ENCODE measurements at places on chromosomes 1 and 21. TPM values are rescaled to one million over a fixed set of nuclear protein-coding genes. Genes with fewer than 3 reads are reported as not detected.

FUBP1 gene
- 345 TPM for total RNA-seq

ABCB10 gene
- 18.8 TPM for total RNA-seq

CYP4A11 gene
- not detected for total RNA-seq

ESPN gene
- total RNA-seq, result not detected

LEPROT gene
- 13.5 TPM for total RNA-seq

SMCP gene
- not detected for total RNA-seq

SELE gene
- total RNA-seq, result under 0.01 TPM

DNA sequence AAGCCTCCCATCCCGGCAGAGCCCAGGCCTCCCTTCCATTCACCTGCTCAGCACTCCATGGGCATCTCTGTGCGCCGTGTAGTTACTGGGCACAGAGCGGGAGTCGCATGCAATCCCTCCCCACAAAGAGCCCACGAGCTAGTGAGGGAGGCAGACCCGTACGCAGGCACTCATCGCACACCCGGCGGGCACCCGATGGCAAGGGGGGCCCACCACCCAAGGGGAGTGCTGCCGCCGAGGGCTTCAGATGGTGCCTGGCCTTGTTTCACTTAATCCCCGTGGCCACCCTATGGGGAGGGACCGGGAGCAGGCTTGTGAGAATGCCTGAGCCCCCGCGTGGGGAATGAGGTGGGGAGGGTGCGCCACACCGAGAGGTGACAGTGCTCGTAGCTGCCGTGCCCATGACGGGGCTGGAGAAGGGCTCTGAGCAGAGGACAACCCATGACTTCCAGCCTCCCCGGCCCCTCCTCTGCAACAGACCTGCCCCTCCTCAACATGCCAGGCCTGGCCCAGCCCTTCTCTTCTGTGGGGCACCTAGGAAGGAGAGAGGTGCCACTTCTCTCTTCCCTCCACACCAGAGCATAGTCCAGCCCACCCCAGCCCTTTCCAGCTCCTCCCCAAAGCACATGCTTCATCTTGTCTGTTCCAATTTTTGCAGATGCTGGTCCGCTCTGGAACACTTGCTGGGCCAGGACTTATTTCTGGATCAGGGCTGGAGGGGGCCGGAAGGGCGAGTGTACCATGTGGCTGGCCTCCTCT lies 30.2 kb upstream of the SELENON start:
- no peak for DNase-seq

- peak; percentile 4 for DNase-seq
Measured at GRCh38 chr1:75265792-75266191, 131.6 kb downstream of the LHX8 start.

DNA sequence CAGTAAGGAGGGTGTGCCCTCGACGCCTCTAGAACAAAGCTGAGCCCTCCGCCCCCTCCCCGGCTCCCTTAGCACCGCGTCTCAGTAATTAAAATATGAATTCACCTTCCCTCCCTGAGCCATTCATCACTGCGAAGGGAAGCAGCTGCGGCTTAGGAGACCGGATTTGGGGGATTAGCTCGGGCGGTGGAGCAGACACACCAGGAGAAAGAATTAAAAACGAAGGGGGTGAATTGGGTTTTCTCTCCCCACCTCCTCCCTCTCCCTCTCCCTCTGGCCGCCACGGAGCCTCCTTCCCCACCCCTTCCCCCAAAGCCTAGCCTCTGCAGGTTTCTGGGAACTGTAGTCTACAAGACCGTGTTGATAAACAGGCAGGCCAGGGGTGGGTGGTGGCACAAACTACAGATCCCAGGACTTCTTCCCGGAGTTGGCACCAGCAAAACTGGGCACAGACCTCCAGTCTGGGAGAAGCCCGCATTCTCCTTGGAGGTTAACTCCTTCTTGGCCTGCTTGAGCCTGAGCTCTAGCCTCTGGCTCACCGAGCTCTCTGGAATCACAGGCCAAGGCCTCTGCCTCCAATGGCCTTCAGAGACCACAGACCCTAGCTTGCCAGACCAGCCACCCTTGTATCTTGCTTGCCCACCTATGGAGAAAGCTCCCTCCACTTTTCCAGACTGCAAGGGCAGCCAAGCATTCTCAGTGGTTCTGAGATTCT lies 10.8 kb downstream of the BLACAT1 start:
- peak; percentile 63 for DNase-seq

DNA sequence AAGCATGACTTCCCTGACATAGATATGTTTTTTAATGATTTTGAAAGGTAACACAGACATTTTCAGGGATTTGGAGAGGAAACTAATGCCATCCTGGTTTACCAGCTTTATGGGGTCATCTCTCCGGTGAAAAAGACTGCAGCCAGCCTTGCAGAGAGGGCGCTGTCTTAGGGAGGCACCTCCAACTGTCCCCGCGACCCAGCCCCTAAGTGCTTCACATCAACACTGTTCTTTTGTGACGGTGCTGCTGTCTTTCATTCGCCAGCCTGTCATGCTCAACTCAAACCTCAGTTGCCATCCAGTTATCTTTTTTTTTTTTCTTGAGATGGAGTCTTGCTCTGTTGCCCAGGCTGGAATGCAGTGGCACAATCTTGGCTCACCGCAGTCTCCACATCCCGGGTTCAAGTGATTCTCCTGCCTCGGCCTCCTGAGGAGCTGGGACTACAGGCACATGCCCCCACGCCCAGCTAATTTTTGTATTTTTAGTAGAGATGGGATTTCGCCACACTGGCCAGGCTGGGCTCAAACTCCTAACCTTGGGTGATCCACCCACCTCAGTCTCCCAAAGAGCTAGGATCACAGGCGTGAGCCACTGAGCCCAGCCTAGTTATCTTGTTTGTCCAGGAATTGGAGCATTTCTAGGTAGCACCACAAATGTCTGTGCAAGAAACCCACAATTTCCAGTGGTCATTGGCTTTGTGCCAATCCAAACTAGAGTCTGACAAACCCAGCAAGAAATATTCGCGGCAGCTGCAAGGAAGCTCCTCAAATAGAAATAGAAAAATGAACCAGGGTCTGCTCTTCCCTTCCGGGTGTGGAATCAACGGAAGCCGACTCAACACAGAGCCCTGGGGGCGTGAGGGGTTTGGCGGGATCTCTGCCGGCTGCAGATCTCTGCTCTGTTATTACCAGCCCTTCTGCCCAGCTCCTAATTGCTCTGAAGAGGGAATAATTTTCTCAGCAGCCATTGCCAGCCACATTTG lies 24.2 kb downstream of the PDE9A start:
- DNase-seq, result no peak

GRCh38 chr21:43585924-43586413 lies 73.3 kb downstream of the HSF2BP start:
- no peak for DNase-seq

GRCh38 chr1:220556641-220557040 lies 28.7 kb downstream of the MARK1 start:
- no peak for DNase-seq

GRCh38 chr1:42957880-42958487 lies 684 bp downstream of the SLC2A1 start:
- DNase-seq, result peak; percentile 81

GRCh38 chr1:16324456-16324890 lies 27.8 kb downstream of the FBXO42 start:
- DNase-seq, result no peak

GRCh38 chr1:205598841-205599668 lies 32.8 kb downstream of the ELK4 start:
- DNase-seq, result peak; percentile 22

- DNase-seq, result no peak
Measured at GRCh38 chr21:33505833-33506232, 14.3 kb upstream of the DNAJC28 start.

- no peak for DNase-seq
Measured at GRCh38 chr1:156495401-156496140, 5.0 kb downstream of the MEF2D start.

DNA sequence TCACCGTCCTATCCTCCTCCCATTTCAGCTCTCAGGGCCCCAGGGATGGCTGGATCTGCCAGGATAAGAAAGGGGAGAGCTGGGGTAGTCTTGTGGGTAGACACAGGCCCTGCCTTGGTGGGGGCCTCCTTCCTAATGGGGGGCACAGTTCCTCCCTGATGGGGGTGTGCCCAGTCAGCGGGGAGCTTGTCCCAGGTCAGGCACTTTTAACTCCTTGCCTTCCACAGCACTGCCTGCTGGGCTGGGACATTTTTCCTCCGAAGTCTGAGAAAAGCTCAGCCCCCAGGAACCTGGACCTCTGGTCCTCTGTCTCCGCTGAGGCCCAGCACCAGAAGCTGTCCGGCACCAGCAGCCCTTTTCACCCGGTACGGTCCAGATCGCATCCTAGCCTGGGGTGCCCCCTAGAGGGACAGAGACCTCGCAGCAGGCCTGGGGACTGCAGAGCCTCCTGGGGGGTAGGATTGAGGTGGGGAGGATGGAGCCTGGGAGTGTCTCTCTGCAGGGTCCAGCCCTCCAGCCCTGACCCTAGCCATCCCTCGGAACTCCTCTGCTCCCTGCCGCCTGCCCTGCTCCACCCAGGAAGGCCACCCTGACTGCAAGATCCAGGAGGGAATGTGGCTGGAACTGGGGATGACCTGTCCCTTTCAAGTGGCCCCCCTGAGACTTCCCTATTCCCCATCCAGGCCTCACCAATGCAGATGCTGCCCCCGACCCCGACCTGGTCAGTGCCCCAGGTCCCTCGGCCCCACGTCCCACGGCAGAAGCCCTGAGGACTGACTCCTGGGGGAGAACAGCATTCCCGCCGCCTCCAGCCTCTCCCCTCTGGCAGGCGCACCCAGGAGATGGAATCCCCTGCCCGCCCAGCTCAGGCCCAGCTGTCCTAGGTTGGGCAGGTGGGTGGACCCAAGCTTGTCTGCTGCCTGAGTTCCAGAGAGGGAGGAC lies 12.0 kb downstream of the MIIP start:
- DNase-seq, result no peak

DNA sequence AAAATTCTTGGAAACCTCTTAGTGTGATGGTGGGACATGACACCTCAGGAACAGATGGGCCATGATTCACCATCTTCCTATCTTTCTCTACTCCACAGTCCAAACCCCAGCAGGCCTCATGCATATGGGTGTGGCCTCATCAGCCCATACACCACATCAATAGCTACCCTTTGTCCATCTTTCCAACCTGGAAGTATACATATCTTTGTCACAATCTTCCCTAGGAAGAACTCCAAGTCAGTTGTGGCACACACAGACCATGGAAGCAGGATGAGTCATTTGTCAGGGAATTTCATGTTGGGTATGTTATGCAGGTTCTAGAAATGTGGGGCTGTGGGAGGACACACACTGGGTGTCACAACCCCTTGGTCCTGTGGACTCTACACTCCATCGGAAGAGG lies 30.5 kb upstream of the CLCA4 start:
- no peak for DNase-seq

- DNase-seq, result no peak
Measured at GRCh38 chr1:56547977-56548376, 31.4 kb downstream of the PLPP3 start.

GRCh38 chr1:223175032-223175431 lies 32.0 kb upstream of the TLR5 start:
- no peak for DNase-seq

- no peak for DNase-seq
Measured at GRCh38 chr1:178275049-178275448, 181.1 kb downstream of the RASAL2 start.

DNA sequence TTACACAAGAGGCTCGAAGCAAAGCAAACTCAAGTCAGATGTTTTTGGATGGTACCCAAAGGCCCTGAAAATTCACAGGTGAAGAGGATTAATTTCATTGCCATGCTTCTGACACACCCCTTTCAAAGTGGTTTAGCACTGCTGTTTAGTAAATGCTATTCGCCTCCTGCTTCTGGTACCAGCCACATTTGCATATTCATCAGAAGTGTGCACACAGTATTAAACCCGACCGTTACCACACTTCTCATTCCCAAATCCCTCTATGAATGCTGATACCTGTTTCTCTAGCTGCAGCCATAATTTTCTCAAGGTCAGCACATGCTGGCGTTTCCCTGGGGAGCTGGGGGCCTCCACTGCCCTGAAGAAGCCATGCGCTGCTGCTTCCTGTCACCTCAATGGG lies 179.8 kb upstream of the DAB1 start:
- DNase-seq, result no peak

DNA sequence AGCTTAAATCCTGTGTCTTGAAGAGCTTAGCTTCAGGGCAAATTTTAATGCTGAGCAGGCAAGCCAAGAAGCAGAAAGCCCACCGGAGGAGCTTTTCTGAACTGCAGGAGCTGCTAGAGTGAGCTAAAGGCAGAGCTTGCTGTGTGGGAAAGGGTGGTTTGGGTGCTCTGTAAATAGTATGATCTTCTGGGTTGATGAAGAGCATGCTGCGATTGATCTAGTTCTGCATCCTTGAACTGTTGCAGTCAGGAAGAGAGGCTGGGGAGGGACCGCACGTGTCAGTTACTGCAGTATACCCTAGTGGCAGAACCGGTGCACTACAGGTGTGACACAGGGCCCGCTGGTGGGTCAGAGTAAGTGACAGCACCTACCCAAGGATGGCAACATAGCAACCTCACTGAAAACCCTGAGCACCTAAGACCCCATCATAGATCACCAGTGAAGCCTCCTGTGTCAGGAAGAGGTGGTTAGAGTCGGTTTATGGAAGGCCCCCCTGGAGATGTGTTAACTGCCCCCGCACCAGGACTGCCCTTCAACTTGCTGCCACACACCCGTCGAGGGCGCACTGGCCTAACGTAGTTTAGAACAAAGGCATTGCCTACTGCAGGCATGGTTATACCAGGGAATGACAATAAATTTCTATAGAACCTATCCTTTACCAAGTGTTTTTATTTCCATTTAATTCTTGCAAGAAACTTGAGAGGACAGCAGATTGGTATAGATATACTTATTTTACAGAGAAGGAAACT lies 146.0 kb upstream of the KIAA0040 start:
- no peak for DNase-seq

DNA sequence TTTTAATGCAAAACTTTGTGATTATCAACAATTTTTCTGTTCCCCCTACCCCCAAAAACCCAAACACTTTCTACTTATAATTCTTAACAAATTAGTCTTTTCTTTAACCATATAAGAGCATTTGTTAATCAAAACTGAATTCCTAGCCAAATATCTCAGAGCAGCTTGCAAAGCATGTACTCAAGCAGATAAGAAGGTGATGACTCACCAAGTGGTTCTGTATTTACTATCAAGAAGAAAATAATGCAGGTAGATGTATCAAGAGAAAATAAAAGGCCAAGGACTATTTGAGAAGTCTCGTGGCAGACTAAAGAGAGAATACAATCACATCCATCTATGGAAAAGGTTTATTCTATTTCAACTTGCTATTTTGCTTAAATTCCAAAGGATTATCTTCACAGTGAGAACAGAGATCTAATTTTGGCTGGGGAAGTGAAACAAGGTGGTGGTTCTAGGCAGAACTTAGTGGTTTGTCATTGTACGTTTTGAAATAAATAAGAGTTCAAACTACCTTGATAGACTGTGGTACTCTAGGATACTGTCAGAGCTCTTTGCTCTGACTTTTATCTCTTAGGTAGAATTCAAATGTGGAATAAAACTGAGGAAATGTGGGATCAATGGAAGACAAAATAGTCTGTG lies 94.7 kb upstream of the NRIP1 start:
- DNase-seq, result no peak

Measured in frontal cortex (tissue), 4 donors.